Bone marrow (tissue), 2 donors: ENCODE measurements at places on chromosomes 1 and 21.

GRCh38 chr1:173744651-173745050 lies 29.9 kb downstream of the KLHL20 start:
- DNase-seq, result no peak

GRCh38 chr1:67367370-67368045 lies 59.8 kb downstream of the IL12RB2 start:
- no peak for DNase-seq

GRCh38 chr1:19199969-19200604 lies 10.0 kb downstream of the UBR4 start:
- DNase-seq, result no peak

- DNase-seq, result no peak
Measured at GRCh38 chr1:201562659-201563405, 23.9 kb downstream of the NAV1 start.

- DNase-seq, result no peak
Measured at GRCh38 chr1:67355745-67356424, 48.2 kb downstream of the IL12RB2 start.
